ENCODE measurements at places on chromosomes 1 and 21.

DNA sequence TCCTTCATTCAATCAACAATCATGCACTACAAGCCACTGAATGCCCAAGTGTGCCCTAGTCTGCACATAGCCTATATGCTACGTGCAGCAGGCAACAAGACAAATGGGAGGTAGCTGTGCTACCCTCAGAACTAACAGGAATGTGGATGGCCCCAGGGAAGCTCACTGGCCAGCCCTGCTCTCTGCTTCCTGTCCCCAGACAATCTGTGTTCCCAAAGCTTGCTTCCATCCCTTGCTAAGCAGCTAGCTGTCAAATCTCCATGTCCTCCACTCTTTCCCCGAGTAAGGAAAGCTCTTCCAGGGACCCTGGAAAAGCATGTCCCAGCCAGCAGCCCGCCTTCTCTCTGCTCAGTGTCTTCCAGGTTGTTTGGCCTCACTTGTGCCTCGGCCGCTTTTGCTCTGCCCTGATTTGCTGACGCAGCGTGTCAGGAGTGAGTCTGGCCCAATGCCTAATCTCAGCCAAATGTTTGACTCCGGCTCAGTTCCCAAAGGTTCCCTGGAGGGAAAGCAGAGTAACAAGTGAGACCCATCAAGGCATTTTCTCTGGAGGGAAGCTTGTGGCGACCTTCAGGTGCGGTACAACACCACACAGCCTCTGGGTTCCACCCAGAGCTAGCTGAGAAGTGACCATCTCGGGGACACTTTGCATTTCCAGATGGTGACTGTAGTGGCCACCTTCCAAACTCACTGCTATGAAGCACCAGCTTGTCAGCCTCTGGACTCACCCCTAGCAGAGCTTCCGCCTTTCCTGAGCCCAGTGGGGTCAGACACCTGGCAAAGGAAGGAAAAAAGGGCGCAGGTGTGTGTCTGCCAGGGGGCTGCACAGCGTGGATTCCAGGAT is 243.4 kb downstream of the RHOU start:
- DNase-seq: no peak

DNA sequence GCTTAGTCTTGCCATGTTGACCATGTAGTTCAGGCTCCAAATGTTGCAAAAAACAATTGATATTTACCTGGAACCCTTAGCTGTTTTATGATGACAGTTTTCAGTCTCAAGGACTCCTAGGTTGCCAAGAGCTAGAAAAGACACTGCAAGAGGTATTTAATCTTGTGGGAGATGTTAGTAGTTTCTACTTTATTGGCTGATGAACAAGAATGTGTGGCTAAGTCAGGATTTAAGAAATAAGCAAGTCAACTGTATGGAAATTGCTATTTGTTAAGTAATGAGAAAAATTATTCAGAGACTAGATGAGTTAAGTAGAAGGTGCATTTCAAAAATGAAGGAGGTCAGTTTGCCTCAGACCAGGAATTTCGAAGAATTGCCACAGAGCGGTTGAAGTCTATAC is 639.7 kb upstream of the USP24 start:
- no peak for DNase-seq

- no peak for DNase-seq
Measured at GRCh38 chr21:44783020-44783696, 18.5 kb downstream of the UBE2G2 start.

GRCh38 chr1:116255486-116256285 is 117.4 kb upstream of the ATP1A1 start:
- DNase-seq: no peak

DNA sequence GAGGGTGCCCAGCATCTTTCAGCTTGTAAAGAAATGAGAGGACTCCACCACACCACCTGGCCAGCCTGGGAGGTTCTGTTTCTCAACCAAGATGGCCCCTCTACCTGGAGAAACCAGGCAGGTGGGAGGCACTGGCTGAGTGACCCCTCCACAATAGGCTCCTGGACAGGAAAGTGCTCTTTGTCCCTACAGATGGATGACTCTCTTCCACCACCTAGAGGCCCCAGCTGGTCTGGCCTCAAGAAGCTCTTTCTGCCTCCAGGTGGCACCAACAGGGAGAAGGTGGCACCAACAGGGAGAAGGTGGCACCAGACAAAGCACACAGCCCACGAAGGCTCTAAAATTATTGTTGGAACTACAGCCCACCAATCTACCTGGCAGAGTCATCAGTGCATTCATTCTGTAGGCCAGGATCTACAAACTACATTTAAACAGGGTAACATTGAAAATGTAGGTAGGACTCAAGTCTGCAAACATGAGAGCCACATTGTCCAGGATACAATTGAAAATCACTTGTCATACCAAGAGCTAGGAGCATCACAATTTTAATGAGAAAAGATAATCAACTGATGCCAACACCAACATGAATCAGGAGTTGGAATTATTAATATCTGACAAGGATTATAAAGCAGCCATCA is 14.4 kb downstream of the TMPRSS3 start:
- DNase-seq: no peak

DNA sequence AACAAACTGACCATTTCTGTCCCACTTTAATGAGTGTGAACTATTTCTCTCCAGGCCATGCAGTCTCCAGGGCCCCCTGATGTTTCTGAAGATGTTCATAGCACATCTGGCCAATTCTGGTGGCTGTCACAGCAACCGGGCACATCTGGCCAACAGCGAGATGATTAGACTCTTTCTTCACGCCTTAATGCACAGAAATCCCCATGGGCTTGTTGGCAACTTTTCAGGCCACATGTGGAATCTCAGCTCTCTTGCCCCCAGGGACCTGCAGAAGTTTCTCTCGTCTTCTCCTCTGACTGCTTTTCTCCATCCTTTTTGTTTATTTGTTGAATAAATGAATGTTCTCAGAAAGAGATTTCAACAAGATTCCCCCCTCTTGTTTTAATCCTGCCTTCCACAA is 71.2 kb upstream of the HMGB4 start:
- no peak for DNase-seq

- no peak for DNase-seq
Measured at GRCh38 chr1:53265581-53265980, 27.3 kb upstream of the MAGOH start.

DNA sequence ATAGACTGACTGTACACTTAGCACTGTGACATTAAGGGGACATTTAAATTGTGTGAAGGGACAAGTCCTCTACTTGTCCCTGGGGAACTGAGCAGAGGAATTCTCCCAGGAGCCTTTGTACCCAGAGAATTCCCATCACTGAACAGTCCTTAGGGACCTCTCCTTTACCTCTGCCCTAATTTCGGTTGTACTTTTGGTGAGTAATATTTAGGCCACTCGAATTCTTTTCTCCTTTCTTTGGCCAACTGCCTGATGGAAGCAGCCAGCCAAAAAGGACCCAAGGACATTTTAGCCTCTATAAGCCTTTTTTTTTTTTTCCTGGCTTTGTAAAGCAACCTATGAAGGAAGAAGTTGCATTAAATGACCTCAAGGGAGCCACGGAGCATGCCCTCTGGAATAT is 71.5 kb downstream of the NR5A2 start:
- DNase-seq: no peak

- no peak for DNase-seq
Measured at GRCh38 chr1:31426249-31426922, 13.4 kb downstream of the SERINC2 start.

DNA sequence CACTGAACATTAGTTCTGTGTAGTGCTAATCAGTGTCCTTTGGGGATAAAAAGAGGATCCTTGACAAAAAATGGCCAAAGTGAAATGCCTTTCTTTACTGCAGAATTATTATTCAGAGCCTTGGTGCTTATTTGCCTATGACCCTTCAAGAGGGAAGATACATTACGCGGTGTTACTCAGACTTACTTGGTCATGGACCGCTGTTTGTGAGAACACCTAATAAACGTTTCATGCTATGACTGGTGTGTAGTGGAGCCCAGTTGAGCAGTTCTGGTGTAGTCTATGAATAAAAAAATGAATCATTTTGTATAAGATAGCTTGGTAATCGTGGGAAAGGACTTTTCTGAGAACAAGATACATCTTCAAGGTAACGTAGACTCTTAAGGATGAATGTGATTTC is 8.3 kb downstream of the NFYC start:
- DNase-seq: no peak

GRCh38 chr21:34878940-34879339 is 170.2 kb downstream of the RUNX1 start:
- no peak for DNase-seq

DNA sequence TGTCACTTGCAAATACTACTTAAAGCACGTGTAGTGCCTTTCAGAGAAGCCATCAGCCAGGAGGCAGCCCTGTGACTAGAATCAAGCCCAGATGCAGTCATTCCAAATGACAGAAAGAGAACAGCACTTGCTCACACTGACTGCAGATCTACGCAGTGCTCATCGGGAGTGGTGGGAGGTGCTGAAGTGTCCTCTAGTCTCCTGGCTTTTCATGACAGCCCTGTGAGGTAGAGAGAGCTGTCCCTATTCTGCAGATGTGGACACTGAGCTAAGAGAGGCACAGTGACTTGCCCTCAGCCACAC is 62.3 kb upstream of the EDN2 start:
- no peak for DNase-seq

DNA sequence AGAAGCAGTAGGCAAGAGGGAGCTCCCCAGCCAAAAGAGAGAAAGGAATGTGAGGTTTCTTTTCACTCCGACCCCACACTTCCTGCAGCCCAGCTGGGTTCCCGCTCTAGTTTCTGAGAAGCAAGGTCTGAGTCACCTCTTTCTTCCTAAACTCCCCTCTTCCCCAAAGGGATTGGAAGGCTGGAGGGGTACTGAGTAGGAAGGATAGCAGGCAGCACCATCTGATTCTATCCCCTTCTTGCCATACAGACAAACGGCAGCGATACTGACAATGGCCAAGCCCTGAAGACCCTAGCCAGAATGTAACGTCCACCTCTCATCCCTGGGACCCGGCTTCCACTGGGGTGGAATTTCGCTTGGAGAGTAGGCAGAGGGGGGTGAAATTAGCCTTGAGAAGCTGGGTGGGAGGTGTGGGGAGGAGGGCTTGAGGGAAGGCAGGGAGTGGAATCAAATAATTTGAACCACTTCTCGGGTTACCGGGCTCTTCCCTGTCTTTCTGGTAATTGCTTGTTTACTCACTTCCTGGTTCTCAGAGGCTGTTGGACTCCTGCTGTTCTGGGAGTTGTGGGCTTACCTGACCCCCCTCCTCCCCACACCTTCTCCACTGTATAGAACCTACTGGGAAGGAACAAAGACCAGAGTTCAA is 13.2 kb downstream of the IER5 start:
- DNase-seq: no peak

DNA sequence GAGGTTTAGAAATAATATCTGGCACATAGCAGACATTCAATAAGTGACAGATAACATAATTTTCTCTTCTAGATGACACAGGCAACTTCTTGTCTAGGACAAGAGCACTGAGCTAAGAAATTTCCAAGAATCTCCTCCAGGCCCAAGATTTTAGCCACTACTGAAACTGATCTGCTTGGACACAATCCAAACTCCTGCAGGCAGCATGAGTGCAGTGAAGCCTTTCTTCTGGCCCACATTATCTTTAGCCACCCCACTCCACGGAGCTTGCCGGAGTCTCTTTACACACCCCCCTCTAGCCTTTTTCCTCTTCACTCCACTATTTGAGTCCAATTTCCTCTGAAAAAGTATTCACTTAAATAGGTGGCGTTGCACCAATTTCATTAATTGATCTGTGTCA is 142.9 kb upstream of the DUSP10 start:
- no peak for DNase-seq

DNA sequence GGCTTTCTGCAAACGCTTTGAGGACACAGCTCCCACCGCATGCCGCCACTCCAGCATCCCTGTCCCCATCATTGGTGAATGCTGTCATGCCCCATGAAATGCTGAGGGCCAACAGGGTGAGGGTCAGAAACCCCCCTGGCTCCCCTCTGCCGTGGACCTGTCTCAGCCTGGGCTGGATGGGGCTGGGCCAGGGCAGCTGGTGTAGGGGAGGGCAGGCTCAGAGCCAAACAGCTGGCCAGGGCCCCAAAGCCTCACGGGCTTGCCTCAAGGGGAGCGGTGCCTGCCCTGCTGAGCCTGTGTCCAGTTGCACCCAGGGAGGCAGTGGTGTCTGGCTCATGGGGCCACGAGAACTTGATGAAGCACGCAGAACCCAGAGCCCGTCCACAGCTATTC is 49.7 kb downstream of the S100B start:
- no peak for DNase-seq

GRCh38 chr1:230958370-230958769 is 20.3 kb downstream of the TTC13 start:
- DNase-seq: no peak

- no peak for DNase-seq
Measured at GRCh38 chr21:44556879-44557278, 1.7 kb downstream of the KRTAP10-3 start.

- no peak for DNase-seq
Measured at GRCh38 chr1:15027515-15027986, 126.0 kb upstream of the TMEM51 start.

GRCh38 chr1:181152892-181153633 is 64.6 kb downstream of the IER5 start:
- DNase-seq: no peak

DNA sequence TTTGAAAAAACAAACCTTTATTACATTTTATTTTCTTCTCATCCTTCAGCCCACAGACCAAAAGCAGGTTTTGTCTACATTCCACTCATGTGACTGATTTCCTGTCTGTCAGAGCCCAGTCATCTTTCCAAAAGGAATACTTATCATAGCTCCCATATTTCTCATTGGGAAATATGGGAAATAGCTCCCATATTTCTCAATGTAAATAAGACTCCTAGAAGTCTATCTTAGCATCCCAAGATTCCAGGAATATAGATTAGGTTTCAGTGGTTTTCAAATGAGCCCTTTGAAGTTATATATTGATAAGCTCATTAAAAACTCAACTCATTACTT is 19.1 kb upstream of the NRDC start:
- no peak for DNase-seq

DNA sequence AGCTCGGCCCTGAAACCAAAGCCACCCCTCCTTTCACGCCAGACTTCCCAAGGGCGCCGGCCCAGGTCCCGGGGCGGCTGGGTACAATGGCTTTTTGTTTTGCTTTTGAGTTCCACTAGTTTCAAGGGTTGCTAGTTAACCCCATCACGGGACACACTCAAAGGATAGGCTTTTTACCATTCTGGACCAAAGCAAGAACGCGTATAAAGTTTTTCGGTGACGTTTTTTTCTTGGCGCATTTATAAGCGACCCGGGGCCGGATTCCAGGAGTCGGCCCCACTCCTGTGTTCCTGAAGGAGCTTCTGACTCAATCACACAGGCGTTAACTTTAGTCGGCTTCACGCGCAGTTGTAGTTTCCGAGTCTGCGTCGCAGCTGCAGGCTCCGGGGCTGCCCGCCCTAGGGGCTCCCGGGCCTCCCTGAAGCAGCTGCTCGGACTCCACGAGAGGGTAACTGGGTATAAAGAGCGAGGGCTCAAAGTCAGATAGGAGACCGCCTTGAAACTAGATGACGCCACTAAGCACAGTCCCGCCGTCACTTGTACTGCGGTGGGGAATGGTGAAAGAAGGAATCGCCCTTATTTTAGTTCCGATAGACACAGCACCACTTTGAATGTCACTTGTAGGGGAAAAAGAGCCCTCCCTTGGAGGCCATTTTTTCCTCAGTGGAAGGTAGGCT is 707 bp upstream of the KLHL21 start:
- peak; percentile 27 for DNase-seq
